Lung microvascular endothelial cell (primary cell): ENCODE measurements at places on chromosomes 2 and 18. TPM values are rescaled to one million over a fixed set of nuclear protein-coding genes. Genes with fewer than 3 reads are reported as not detected.
A peak's percentile ranks its signal among the peaks of the same experiment; 100 is the strongest.

GRCh38 chr18:43882358-43883055 is 605.2 kb upstream of the SYT4 start:
- no peak for DNase-seq

- peak; percentile 50 for DNase-seq
Measured at GRCh38 chr18:53567929-53568574, 656.4 kb downstream of the MBD2 start.

DNA sequence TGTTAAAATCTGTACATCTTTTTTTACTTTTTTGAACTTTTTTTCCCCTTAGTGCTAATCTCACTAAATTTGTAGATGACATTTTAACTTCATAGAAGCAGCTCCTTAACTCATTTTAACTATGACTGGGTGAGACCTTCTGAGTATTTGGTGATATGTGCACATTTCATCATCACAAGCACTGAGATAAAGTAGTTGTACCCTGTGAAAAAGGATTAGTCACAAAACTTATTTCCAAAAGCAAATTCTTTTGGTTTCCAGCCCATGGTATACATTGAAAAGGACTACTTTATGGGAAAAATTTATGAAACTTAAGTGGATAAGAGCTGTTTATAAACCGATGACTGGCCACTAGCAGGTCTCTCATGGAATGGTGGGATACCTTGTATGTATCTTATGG is 581.5 kb downstream of the PLCL1 start:
- DNase-seq: no peak

DNA sequence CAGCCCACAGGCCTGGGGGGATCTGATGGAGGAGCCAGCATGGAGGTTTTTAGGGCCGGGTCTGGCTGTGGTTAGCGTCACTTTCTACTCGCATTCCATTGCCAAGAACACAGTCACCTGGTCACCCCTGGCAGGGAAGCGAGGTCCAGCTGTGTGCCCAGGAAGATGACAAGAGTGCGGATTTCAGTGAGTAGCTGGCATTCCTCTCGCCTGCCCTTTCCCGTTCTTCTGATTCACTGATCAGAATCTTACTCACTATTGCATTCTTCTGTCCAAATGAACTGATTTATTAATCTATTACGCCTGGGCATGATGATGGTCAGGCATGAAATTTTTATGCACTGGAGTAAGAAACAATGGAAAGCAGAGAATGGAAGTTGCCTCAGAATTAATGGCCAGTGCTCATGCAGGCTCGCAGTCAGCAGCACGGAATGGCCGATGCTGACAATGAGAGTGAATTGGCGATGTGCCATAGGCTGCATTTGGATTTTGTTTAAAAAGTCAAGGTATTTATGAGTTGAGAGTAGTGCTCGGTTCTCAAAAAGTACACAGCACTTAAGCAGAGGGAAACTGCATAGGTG is 76.4 kb upstream of the MGAT5 start:
- peak; percentile 81 for DNase-seq

GRCh38 chr2:195342061-195342460 is 315.0 kb upstream of the SLC39A10 start:
- no peak for DNase-seq

GRCh38 chr2:119691189-119691588 is 12.2 kb downstream of the TMEM177 start:
- peak; percentile 10 for DNase-seq

- no peak for DNase-seq
Measured at GRCh38 chr2:40289771-40290404, 162.0 kb downstream of the SLC8A1 start.

The HNMT gene
- 1.4 and 5.7 TPM in 2 replicates for total RNA-seq

The NAT8 gene
- total RNA-seq: not detected in 2 replicates

The ACMSD gene
- total RNA-seq: not detected in 2 replicates

The PRSS56 gene
- not detected in 2 replicates for total RNA-seq
